Cortex of kidney (tissue), 1 donor: ENCODE measurements at places on chromosomes 5 and 9.

DNA sequence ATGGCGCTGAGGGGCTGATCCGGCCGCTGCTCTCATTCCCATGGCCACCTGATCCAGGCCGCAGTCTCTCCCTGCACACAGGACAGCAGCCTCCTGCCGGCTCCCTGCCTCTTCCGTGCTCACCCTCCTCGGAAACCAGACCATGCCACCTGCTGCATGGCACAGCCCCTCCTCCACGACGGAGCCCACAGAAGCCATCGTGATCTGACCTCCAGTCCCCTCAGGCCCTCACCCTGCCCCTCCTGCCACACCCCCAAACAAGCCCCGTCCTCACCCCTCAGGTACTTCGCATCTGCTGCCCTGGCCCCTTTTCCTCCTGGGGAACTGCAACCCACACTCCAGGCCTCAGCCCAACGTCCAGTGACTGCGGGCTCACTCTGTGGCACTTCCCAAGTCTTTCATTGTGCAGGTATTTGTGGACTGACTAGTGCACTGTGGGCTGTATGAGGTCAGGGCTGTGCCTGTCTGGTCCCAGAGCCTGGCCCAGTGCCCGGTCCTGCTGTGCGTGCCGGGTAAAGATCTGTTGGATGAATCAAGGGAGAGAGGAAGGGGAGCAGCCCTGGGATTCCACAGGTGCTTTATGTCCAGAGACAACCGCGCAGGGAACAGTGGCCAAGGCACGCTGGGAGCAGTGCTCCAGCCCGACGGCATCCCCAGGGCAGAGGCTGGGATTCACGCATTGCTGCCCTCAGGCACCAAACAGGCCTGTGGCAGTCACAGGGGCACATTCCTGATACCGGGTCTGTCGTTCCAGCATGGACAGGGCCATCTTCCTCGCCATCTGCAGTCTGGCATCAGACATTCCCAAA lies 86.1 kb downstream of the ADAMTS2 start:
- no peak for DNase-seq

DNA sequence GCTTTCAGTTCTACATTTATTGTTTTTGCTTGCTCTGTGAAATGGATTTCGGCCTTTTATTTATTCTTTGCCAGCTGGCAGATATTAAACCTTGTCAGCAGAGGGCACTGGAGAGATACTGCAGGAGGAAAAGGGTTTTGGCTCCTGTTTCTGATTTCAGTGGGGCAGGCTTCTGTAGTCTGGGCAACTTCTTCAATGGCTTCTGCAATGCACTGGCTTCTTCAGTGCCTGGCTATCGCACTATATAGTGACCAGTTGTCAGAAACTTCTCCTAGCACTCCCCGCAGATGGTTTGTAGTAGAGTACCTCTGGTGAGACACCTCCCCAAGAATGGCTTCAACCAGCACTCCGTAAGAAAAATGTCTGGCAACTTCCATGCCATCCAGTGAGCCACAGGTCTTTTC lies 3.2 kb upstream of the NFX1 start:
- no peak for DNase-seq

- DNase-seq: no peak
These were observed 52.8 kb downstream of the SEMA4D start for GRCh38 chr9:89444925-89445765.

DNA sequence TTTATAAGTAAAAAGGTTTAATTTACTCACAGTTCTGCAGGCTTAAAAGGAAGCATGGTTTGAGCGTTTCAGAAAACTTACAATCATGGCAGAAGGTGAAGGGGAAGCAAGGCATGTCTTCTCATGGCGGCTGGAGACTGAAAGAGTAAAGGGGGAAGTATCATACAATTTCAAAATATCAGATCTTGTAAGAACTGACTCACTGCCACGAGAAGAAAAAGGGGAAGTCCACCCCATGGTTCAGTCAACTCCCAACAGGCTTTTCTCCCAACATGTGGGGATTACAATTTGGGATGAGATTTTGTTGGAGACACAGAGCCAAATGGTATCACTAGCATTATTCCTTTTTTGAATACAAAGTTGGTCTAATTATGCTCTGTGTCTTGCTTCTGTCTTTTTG lies 627.9 kb upstream of the ST8SIA4 start:
- DNase-seq: no peak

- DNase-seq: no peak
These were observed 127.0 kb downstream of the CWC27 start for GRCh38 chr5:64895748-64896147.

DNA sequence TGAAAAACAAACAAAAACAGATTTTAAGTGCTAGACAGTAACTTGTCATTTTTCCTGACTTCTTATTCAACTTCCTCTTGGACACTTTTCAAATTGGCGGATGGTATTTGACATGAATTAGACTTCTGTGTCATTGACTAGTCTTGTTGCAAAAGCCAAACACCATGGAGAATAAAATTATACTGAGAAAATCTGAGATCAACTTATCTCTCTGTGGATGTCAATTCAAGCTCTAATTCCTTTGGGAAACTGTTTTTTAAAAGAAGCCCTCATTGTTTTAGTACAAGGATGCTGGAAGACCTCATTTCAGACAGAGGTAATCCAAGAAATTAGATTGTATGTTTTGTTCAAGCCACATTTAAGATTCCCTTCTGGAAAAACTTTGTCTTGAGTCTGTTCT lies 831.0 kb downstream of the SEMA5A start:
- no peak for DNase-seq

DNA sequence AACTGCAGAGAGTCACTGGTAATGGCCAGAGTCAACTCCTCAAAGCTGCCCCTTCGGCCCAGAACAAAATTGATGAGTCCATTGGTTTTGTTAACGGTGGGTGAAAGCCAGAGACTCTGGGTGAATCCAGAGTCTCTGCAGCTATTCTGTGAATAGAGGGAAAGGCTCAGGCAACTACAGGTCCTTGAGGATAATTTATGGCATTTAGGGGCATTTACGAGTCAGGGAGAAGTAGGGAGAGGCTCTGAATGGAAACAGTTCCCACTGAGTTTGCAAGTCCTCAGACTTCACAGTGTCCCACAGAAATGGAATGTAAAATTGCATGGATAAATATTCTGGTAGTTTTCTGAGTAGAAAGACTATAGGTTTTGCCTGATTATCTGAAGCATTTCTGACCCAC lies 257.8 kb downstream of the SEC61B start:
- no peak for DNase-seq

DNA sequence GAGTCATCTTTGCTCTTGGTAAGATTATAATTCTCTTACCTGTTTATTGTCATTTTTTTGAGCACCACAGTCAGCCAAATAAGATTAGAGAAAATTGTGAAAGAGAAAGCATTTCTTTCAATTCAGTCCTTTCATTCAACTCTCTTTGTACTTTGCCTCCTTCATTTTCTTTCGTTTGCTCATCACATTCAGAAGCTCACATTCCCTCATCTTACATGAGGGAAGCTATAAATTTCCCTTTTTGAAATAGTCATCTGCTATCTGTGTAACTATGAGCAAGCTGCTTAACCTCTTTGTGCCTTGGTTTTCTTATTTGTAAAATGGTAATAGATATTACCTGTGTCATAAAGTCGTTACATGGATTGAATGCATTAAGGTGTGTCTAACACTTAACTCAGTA lies 41.4 kb downstream of the PAM start:
- DNase-seq: no peak

- no peak for DNase-seq
These were observed 70.0 kb downstream of the C6 start for GRCh38 chr5:41143131-41143901.

GRCh38 chr9:33125871-33126823 lies 41.0 kb downstream of the B4GALT1 start:
- no peak for DNase-seq

DNA sequence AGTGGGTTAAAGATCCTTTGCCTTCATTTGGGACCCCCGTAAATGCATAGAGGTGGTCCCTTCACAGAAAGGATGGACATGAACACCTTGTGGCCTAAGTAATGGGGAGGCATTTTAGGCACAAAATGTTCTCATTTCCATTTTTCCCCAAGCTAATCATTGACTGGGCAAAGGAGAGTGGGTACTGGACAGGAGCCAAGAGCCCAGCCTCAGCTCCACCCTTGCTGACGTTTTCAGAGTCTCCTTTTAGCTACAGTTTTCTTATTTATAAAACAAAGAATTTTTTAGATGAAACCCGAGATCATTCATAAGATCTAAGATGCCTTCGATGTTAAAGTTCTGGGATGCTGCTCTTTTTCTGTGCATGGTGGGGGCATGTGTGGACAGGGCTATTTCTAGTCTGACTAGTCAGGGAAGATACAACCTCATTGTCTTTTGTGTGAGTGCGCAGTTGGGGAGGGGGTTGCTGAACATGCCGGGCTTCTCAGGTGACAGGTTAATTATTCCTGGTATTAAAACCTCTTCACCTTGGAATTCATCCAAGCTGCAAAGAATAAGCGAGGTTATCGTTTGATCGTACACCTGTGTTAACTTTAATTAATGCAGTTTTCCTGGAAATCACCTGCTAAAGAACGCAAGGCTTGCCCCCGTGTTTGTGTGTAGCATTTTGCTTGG lies 48.4 kb downstream of the ADAMTS16 start:
- no peak for DNase-seq

DNA sequence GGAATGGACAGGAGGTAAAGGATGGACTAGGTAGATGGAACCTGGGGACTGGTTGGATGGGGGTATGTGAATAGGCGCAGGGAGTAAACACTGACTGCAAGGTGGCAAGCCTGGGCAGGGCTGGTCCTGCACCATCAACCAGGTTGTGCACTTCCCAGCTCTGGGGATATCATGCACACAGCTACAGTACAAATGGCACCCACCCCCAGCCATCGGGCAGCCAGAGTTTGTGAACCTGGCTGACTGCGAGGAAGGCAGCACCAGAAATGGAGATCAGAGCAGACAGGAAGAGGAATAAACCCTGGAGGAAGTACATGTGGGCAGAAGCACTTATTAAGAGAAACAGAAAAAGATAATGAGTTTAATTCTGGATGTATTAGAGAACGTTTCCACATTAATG lies 229.1 kb downstream of the ESM1 start:
- DNase-seq: no peak

GRCh38 chr9:109193974-109194556 lies 27.0 kb upstream of the FRRS1L start:
- no peak for DNase-seq

DNA sequence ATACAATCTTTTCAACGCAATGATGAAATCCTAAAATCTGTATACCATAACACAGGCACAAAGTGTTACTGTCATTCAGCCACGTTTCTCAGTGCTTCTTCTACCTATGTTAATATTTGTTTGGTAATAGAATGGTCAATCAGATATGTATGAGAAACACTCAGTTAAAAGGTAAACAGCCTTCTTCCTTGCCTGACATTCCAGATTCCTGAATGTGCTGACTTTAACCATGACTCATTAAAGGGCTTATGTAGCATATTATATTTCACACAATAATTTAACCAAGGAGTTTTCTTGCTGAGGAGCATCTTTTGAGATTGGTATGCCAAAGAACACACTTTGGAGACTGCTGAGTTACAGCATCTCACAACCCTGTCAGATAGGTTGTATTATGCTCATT lies 187.6 kb downstream of the CETN3 start:
- DNase-seq: no peak

- DNase-seq: no peak
These were observed 180.6 kb downstream of the SNCAIP start for GRCh38 chr5:122492675-122493074.

GRCh38 chr5:54990841-54991258 lies 5.5 kb upstream of the ESM1 start:
- DNase-seq: no peak

DNA sequence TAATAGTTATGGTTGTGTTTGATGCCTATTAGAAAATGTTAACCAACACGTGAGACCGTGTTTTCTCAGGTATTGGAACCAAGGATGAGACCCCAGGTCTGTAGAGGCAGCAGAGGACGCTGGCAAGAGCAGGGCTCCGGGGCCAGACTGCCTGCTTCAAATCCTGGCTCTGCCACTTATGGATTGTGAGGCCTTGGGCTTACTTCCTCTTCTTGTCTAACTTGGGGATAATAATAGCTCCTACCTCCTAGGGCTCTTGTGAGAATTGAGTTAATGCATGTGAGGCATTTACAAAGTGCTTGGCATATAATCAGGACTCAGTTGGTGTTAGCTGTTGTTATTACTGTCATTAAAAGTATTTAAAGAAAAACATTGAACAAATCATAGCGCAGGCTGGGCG lies 85.5 kb upstream of the PITX1 start:
- no peak for DNase-seq

- DNase-seq: no peak
These were observed 171.7 kb downstream of the MAT2B start for GRCh38 chr5:163677092-163677491.

GRCh38 chr9:29999645-30000044 lies 2384.8 kb upstream of the ACO1 start:
- DNase-seq: no peak

DNA sequence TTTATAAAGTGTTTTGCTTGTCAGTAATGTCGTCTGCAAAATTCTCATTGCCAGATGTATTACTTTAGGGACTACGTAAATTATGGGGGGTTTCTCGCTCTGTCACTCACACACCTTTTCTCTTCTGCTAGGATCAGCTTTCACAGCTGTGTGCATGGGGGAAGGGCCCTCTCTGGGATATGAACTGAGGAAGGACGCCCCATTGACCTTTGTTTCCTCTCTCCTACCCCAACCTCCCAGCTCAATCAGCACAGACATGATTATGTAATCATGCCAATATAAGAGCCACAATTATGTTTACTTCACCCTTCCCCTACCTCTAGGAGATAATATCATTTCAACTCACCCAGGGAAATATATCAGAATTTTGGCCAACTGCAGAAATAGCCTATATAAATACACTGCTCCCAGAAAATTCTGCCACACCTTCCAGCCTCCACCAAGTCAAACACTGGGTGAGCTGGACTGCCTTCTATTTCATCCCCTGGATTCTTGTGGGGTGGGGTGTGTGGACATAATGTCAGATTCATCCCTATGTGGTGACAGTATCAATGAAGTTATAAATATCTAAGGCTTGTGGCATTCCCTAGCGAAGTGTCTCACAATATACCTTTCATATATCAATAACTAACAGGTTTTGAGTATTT lies 12.6 kb upstream of the SEMA5A start:
- DNase-seq: no peak
